ENCODE measurements at places on chromosomes 2 and 18. TPM values are rescaled to one million over a fixed set of nuclear protein-coding genes. Genes with fewer than 3 reads are reported as not detected.

- no peak for DNase-seq
Measured at GRCh38 chr2:136932700-136933099, 167.4 kb downstream of the THSD7B start.

DNA sequence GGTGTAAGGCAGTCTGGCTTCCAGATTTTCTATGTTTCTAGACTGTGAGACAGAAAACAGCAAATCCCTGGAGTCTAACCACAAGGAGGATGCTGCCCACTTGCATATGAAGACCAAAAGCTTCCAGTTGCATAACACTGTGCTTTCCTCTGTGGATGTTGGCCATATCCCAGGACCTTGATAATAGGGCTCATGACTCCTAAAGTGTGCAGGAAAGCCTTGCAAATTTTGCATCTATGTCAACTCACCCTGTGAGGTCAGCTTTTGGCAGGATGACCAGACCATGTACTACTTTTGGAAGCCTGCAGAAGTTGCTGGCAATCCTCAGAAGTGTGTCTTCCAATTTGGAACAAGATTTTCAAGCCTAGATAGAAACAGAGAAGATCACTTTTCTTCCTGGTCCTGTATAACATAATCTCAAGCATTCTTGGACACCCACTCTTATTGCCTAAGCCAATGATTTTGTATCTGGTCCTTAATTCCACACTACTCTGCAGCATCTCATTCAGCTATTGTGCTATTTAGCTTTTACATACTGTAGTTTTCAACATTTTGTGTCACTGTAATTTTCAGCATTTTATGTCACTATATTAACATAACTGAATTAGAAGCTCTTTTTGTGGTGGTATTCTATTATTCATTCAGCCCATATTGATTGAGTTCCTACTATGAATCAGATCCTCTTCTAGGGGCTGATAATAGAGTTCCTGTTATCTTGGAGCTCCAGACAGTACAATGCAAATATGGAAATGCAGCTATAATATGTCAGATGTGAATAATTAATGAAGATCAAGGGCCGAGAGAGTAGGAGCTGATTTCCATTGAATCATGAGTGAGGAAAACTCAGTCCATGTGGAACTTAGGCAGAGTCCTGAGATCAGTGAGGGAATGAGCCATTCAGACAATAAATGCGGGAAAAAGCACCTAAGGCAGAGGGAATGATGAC is 85.3 kb upstream of the RAB27B start:
- DNase-seq = peak; percentile 5

DNA sequence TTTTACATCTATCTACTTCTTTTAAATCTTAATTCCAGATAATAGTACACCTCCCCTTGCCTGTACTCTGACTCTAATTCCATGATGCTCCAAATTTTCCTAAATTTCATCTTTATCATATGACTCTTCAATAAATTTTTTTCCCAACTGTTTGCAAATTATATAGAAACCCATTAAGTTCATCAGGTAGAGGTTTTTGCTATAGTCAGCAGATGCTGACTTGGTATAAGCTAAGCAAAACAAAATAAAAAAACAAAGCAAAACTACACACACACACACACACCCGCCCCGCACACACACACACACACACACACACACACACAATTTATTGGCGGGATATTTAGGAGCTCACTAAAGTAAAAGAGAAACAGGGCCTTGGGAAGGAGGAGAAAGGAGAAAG is 1047.8 kb upstream of the FAM98A start:
- DNase-seq = no peak

- DNase-seq = no peak
Measured at GRCh38 chr2:60963190-60963589, 54.3 kb upstream of the PEX13 start.

GRCh38 chr2:205245652-205246051 is 436.6 kb upstream of the NRP2 start:
- no peak for DNase-seq

The GBX2 gene
- 6.4 TPM for total RNA-seq
